Stimulated activated CD8-positive, alpha-beta memory T cell treated with anti-CD3 and anti-CD28 coated beads, Interleukin-7, amount 100 ng/mL, for 4 hours (primary cell): ENCODE measurements at places on chromosomes 2 and 18.
A peak's percentile ranks its signal among the peaks of the same experiment; 100 is the strongest.

GRCh38 chr2:99636144-99637034 is 146.6 kb upstream of the REV1 start:
- no peak for DNase-seq

GRCh38 chr18:74836296-74837139 is 238.8 kb downstream of the ZNF407 start:
- no peak for DNase-seq

- no peak for DNase-seq
Measured at GRCh38 chr2:226198956-226199355, 600.7 kb downstream of the IRS1 start.

DNA sequence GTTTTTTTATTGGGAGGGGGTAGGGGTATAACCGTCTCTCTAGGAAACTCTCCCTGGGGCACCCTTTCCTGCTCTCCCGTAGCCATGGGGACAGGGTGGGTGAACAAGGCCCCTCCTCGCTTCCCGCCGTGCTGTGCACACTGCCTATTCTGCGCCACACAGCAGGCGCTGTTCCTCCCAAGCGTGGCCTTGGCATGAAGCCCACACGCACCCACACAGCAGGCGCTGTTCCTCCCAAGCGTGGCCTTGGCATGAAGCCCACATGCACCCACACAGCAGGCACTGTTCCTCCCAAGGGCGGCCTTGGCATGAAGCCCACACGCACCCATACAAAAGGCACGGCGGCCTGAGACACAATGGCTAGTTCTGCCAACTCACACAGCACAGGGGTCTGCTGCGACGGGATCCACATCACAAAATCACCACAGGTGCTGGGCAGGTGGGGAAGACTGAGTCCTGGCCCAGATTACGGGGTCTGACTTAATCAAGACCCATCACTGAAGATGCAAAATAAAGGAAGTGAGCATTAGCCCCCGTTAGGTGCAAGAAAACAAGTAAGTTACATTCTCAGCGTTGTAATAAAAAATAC is 46.6 kb upstream of the TPO start:
- peak; percentile 5 for DNase-seq
